Tibial nerve (tissue), 4 donors: ENCODE measurements at places on chromosomes 1 and 21.

- no peak for DNase-seq
These were observed 102.6 kb downstream of the GALNT2 start for GRCh38 chr1:230169454-230170152.

DNA sequence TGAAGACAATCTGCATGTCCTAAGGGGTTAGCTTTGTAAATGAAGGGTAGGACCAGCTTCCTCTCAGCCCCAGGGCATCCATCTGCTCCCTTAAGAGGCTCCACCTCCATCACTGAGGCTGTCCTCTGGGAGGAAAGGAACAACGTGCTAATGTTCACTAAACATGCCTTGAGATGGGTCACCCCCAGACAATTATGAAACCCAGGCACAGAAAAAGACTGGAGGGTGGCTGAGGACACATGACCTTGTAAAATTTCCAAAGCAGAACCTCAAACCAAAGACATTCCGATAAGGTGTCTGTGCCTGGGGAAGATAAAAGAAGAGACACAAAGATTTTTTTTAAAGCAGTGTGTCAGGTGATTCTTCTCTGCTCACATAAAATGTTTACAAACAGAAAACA, 37.6 kb upstream of the ZNF124 start:
- DNase-seq = no peak

DNA sequence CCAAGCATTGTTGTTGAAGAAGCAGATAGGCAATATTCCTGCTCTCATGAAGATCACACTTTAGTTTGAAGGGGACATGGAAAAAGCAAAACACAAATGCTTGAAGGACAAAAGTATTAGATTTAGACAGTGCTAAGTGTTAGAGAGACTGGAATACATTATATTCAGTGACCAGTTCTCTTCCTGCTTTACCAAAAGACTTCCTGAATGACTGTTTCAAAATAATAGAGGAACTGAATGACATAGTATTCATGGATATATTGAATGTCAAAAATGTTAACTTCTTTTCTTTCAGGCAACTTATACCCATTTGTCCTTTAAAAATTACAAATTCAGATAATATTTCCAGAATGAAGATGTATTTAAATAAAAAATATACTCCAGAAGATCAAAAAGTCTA, 178.0 kb upstream of the IVNS1ABP start:
- DNase-seq = no peak

- DNase-seq = no peak
These were observed 54.2 kb downstream of the FCRL5 start for GRCh38 chr1:157497987-157498735.

DNA sequence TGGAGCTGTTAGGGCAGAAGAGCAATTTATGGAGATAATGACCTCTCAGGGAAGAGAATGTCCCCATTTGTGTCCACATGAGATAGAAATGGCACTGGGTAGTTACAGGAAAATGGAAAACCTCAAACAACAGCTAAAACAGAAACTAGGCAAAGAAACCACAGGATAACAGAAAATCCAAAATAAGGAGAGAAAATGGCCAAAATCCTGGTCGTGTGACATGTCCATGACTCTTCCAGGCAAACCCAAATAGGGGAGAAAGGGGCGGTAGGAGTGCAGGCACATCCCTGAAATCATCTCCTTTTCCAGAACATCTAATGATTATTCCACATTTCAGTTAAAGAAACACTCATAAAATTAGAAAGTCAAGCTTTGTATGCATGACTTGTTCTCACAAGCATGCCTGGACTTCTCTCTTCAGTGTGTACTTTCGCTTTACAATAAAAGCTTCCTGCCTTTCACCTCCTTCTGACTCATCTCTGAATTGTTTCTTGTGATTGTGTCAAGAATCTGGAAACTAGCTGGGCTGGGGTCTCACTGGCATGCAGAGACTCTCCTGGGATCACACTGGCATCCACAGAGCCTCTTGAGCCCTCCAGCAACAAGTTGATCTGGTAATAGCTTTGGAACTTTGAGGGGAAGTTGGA, 171.4 kb upstream of the ZP4 start:
- no peak for DNase-seq

DNA sequence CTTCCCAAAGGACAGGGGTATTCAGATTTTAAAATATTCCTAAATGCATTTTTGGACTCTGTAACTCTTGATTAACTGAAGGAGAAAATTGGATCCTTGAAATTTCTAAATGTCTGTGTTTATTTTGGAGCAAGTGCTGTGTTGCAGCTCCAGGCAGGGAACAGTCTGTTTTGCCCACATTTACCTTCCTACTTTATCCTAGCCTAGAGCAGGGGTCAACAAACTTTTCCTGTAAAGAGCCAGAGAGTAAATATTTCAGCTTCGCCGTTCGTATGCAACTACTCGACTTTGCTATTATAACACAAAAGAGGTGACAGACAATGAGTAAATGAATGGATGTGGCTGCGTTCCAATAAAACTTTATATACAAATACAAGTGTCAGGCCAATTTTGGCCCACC, 402.2 kb downstream of the GPATCH2 start:
- DNase-seq = no peak

DNA sequence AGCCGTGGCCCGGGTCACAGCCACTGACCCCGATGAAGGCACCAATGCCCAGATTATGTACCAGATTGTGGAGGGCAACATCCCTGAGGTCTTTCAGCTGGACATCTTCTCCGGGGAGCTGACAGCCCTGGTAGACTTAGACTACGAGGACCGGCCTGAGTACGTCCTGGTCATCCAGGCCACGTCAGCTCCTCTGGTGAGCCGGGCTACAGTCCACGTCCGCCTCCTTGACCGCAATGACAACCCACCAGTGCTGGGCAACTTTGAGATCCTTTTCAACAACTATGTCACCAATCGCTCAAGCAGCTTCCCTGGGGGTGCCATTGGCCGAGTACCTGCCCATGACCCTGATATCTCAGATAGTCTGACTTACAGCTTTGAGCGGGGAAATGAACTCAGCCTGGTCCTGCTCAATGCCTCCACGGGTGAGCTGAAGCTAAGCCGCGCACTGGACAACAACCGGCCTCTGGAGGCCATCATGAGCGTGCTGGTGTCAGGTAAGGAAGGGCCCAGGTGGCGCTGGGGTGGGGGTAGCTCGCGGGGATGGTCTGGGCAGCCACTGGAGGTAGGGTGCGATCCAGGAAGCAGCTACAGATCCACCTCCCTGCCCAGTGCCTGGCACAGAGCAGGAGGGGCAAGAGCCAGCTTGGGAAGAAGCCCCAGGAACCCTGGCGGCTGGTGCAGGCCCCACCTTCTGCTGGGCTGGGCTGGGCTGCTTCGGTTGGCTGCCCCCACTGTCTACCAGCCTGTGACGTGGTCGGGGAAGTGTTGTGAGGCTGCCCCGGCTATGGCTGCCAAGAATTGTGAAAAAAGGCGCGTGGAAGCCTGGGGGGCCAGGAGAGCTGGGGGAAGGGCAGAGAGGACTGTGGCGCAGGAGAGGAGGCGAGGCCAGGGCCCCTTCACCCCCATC, 3.8 kb downstream of the CELSR2 start:
- DNase-seq = no peak

DNA sequence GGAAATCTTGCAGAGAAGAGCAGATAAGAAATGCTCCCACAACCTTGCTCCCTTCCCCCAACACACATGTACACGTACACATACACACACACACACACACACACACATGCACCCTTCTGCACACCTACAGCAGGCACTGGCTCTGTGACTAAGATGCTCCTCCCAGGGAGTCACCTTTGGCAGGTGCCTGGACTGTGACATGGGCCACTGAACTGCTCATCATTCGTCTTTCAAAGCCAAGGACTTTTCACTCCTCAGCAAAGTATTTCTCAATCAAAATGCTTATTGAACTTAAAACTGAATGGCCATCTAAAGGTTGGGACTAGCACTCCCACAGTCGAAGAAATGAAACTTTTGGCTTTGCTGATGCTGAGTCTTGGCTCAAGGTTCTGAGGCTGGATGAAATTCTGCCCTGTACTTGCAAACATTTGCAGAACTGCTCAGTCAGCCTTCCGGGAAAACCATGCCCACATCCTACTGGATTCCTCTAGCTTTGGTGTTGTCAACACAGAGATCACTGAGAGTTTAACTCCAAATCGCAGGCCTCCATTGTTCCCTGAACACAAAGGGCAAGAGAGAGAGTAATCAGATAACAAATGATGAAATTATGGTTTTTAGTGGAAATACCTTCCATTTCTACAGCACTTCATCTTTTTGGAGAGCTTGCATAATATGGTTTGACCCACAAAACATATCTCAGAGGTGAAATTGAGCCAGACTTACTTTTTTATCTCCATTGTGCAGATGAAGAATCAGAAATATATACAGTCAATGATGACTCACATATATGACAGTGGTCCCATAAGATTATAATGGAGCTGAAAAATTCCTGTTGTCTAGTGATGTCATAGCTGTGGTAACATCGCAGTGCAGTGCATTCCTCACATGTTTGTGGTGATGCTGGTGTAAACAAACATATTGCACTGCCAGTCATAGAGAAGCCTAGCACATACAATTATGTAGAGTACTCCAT, 72.4 kb upstream of the BCAR3 start:
- DNase-seq = no peak

- DNase-seq = no peak
These were observed 10.1 kb downstream of the TADA1 start for GRCh38 chr1:166865926-166866325.

DNA sequence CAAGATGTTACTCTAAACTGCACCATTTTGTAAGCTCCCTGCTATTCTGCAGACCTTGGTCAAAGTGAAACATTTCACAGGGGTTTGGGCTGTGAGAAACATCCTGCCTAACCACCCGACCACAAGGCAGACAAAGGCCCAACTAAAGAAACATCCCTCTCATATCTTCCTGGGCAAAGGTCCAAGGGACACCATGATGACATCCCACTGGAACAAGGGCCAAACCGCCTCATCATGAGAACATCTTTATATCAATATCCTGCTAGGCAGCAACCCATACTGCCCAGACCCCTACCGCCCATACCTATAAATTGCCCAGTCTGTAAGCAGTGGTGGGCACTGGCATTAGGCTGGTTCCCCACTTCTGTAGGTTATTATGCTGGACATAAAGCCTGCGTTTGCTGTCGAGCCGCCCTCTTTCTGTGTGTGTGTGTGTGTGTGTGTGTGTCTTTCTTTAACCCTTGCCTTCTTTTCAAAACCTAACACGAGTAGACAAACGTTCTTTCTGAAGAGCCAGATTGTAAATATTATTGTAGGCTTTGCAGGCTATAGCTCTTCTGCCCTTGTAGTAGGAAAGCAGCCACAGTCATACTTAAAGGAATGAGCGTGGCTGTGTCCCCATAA, 1.0 kb upstream of the PPIE start:
- DNase-seq = no peak

DNA sequence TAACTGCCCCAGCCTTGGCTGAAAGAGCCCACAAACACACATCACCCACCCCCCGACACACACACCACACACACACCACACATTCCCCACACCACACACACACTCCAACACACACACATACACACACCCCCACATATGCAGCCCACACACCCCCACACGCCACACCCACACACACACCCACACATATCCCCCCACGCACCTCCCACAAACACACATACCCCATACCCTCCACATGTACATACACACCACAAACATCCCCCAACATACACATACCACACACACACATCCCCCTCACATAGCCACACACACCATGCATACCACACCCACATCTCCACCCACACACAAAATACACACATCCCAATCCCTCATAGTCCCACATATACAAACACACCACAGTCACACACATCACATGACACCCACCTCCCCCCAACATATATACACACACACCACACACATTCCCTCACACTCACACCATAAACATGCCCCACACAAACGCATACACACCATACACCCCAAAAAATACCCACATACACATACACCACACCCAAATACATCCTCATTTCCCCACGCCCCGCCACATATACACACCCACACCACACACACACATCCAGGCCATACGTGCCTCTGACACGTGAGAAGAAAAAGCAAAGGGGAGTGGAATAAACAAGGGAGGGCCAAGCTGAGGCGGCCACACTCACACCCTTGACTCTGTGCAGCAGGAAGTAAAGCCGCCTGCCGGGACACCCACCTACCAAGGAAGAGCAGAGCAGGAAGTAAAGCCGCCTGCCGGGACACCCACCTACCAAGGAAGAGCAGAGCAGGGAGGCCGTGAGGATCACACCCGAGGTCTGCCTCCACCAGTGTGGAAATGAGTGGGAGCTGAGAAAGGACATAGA, 53.7 kb downstream of the HSF2BP start:
- DNase-seq = no peak

DNA sequence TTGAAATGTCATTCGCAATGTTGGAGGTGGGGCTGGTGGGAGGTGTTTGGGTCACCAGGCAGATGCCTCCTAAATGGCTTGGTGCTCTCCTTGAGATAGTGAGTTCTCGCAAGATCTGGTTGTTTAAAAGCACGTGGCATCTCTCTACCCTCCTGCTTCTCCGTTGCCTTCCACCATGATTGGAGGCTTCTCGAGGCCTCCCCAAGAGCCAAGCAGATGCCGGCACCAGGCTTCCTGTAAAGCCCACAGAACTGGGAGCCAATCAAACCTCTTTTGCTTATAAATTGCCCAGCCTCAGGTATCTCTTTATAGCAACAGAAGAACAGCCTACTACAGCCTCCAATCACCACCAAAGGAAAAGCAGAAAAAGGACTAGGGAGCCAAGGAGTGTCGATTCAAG, 80.5 kb downstream of the PDE9A start:
- no peak for DNase-seq

GRCh38 chr1:185731446-185731845, 2.7 kb upstream of the HMCN1 start:
- no peak for DNase-seq

- no peak for DNase-seq
These were observed 342.9 kb upstream of the PLXNA2 start for GRCh38 chr1:208587110-208587509.

GRCh38 chr1:39757501-39757900, 13.6 kb downstream of the OXCT2 start:
- no peak for DNase-seq

- DNase-seq = no peak
These were observed 125.3 kb downstream of the SYT2 start for GRCh38 chr1:202584707-202585589.

DNA sequence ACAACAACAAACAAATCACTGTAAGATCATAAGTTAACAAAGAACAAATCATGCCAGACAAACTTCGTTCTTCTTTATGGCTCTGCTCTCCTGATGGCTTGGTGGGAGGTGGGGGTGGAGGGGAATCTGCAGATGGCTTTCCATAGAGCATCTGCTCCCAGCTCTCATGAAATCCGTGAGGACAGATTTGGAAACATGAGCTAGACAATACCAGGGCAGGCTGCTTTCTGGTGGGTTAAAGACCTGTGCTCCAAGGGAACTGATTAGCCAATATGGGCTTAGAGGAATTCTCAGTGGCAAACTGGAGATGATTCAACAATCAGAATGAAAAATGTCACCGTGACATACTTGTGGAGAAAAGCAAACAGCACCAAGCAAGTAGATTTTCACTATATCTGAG, 69.4 kb upstream of the TLR5 start:
- DNase-seq = no peak

DNA sequence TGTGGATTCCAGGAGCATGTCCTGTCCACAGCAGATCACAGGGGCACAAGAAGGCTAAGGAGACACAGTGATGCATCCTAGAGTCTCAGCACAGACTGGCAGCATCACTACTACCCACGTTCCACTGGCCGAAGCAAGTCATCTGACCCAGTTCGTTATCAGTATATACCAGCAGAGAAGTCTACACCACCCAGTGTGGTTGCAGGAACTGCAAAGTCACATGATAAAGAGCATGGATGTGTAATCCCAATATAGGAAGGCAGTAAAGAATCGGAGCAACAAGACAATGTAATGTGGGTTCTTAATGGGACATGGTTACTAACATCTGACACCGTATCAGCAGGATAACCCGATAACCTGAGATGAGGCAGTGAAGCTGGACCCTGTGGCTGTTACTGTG, 246.6 kb downstream of the RRAGC start:
- DNase-seq = no peak

GRCh38 chr1:43536196-43536863, 5.6 kb downstream of the PTPRF start:
- DNase-seq = no peak
